Neural progenitor cell (in vitro differentiated cells): ENCODE measurements at places on chromosomes 5 and 9. TPM values are rescaled to one million over a fixed set of nuclear protein-coding genes. Genes with fewer than 3 reads are reported as not detected.

Gene DIRAS2
- 0.06 TPM in 1 of 2 replicates, not detected in the other for total RNA-seq

Gene EGFL7
- total RNA-seq: 16.5 and 47.4 TPM in 2 replicates

- no peak for DNase-seq
These were observed 489.3 kb downstream of the ANXA1 start for GRCh38 chr9:73640971-73641370.

DNA sequence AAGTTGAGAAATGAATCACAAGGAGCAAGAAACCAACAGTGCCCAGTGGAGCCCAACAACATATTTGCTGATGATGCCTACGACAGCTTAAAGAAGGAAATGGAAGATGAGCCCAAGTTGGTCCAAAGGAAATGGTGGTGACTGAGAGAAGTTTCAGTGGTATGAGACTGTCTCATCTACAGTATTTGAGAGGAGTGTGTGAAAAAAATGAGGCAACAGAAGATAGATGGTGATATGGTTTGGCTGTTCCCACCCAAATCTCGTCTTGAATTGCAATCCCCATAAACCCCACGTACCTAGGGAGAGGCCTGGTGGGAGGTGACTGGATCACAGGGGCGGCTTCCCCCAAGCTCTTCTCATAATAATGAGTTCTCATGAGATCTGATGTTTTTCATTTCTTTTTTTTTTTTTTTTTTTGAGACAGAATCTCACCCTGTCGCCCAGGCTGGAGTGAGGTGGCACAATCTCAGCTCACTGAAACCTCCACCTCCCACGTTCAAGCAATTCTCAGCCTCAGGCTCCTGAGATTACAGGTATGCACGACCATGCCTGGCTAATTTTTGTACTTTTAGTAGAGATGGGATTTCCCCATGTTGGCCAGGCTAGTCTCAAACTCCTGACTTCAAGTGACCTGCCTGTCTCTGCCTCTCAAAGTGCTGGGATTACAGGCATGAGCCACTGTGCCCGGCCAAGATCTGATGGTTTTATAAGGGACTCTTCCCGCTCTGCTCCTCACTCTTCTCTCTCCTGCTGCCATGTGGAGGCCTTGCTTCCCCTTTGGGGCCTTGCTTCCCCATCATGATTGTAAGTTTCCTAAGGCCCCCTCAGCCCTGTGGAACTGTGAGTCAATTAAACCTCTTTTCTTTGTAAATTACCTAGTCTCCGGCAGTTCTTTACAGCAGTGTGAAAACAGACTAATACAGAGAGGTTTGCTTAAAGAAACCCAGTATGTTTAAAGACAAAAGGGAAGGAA lies 30.2 kb downstream of the EFCAB9 start:
- DNase-seq: peak; percentile 56

DNA sequence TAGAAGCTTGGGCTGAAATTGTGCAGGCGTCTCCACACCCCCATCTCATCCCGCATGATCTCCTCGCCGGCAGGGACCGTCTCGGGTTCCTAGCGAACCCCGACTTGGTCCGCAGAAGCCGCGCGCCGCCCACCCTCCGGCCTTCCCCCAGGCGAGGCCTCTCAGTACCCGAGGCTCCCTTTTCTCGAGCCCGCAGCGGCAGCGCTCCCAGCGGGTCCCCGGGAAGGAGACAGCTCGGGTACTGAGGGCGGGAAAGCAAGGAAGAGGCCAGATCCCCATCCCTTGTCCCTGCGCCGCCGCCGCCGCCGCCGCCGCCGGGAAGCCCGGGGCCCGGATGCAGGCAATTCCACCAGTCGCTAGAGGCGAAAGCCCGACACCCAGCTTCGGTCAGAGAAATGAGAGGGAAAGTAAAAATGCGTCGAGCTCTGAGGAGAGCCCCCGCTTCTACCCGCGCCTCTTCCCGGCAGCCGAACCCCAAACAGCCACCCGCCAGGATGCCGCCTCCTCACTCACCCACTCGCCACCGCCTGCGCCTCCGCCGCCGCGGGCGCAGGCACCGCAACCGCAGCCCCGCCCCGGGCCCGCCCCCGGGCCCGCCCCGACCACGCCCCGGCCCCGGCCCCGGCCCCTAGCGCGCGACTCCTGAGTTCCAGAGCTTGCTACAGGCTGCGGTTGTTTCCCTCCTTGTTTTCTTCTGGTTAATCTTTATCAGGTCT lies at the start of gene C9orf72:
Gene C9orf72, minus strand, starts transcription at position 564 of the 716 bp plus-strand sequence. CDS start 6,361 bp downstream, outside the sequence.
- peak; percentile 87 for DNase-seq
